Brain (organoid and tissue), 16 donors: ENCODE measurements at places on chromosomes 1 and 21.

GRCh38 chr1:228081144-228081543 is 1.4 kb upstream of the ARF1 start:
- no peak for DNase-seq

DNA sequence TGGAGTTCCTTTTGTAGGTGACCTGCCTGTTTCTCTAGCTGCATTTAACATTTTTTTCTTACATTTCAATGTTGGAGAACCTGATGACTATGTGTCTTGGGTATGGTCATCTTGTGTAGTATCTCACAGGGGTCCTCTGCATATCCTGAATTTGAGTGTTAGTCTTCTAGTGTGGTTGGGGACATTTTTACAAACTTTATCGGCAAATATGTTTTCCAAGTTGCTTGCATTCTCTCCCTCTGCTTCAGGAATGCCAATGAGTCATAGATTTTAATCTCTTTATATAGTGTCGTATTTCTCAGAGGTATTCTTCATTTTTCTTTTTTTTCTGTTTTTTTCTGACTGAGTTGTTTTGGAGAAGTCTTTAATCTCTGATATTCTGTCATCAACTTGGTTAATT is 684.0 kb downstream of the NCAM2 start:
- no peak for DNase-seq

GRCh38 chr1:229262239-229262638 is 8.7 kb upstream of the RAB4A start:
- DNase-seq = no peak

DNA sequence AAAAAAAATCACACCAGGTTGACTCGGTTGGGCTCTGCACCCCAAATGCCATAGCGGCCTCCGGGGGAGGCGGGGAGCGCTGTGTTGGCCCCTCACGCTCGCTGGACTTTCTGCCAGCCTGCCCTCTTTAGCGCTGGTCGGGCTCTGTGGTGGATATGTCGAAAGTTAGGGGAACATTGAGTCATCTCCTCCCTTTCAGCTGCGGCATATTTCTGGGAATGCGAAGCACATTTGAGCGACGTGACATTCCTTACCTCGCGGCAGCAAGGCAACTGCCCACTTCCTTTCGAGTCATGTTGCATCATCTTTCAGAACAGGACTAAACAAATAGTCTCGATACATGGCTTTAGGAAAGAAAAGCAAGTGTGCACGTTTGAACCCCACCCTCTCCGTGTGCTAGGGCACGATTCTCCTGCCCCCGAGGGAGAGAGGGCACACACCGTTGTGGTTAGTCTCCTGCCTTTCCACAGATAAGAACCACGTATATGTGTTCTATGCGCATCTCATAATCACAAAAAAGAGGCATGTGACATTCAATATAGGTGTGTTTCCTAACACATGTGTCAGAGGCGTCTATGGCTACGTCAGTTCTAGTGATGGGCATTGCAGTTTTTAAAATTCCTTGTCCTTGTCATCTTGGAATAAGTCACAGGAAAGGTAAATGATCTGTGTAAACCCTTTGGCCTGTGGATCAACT is 105.9 kb upstream of the SLC45A1 start:
- DNase-seq = no peak

DNA sequence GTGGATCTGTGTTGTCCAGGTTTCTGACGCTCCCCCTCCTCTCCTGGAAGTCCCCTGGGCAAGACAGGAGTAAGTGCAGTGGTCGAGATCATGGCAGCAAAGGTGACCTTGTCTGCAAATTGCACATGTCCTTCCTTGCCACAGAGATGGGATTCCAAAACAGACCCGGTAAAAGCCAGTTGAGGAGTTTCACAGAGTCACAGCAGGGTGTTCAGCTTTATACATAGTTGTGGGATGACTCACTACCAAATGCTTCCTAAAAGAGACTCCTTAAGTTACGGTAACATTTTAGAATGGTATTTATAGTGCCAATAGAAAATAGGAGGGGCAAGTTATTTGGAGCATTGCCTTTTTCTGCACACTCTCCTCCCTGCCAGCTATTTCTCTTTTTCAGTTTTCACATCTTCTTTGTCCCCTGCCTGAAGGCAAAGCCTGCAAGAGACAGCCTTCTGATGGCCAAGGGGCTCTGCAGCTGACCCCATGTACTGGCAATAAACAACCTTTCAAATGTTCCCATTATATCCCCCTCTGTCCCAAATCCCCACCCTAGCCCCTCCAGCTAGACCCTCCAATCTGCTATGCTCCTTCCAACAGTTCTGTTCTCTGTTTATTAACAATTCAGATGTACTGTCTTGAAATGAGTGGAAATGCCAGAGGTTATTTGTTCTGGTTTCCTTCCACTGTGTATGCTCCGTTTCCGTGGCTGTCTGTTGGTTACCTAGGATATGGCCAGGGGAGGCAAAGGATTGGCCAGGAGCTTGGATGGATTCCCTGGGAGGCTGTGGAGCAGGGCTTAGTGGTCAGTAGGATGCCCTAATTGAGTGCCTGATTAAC is 115.0 kb downstream of the TGFB2 start:
- DNase-seq = peak; percentile 75

DNA sequence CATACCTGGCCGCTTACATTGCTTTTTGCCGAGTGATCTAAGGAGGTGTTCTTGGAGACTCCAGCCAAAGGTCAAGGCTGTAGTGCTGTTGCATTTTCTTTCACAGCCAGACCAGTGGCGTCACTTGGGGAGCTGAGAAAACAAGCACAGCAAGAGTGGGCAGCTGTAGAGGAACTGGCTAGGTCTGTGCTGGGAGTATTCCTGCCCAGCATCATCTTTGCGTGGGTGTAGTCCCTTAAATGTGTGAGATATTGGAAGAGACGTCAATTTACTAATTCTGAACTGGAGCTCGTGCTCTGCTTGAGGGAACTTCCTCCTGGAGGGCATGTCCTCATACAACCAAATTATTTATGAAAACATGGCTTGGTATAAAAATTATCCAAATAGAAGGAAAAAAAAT is 10.2 kb downstream of the UBIAD1 start:
- no peak for DNase-seq

- DNase-seq = peak; percentile 37
Measured at GRCh38 chr1:113983391-113983790, 4.1 kb downstream of the OLFML3 start.

- DNase-seq = no peak
Measured at GRCh38 chr1:18486195-18486594, 5.5 kb downstream of the KLHDC7A start.

DNA sequence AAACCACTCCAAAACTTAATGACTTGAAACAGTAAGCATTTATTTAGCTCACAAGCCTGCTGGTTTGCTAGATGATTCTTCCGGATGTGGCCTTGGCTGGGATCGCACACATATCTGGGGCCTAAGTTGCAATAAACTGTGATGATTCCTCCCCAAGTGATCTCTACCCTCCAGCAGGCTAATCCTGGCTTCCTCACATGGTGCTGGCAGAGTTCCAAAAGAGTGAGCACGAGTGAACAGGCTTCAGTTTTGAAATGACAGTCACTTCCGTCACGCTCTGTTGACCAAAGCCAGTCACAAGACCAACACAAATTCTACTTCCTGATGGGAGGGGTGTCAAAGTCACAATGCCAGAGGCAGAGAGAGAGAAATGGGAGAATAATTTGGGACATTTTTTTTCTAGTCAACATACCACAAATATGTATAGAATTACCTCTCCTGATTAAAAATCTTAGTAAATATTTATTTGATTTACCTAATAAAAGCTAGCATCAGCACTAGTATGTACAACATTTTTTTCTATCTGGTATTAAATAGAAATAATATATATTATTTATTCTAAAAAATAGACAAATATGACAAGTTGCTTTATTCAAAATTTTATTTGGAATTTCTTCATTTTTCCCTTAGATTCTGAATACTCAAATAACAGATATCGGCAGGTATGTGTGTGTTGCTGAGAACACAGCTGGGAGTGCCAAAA is 292.7 kb downstream of the TPR start:
- peak; percentile 82 for DNase-seq

GRCh38 chr1:12163210-12163609 is 3.6 kb upstream of the TNFRSF1B start:
- DNase-seq = no peak

- DNase-seq = no peak
Measured at GRCh38 chr1:235954306-235955283, 87.9 kb upstream of the LYST start.

DNA sequence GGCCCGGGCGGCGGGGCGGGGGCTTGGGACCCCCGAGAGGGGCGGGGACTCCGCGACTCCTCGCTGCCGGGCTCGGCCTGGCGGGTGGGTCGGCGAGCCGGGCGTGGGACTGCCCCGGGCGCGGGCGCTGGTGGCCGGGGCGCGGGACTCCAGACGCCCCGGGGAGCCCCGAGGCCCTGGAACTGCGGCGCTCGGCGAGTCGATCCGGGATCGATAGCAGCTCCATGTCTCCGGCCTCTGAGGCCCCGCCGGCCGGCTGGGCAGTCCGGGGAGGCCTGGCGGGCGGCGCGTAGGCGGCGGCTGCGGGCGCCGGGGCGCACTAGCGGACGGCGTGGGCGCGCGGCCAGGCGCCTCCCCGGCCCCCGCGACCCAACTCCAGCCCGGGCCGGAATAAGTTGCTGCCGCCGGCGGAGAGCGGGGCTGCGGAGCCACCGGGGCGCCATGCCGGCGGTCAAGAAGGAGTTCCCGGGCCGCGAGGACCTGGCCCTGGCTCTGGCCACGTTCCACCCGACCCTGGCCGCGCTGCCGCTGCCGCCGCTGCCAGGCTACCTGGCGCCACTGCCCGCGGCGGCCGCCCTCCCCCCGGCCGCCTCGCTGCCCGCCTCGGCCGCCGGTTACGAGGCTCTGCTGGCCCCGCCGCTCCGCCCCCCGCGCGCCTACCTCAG is 400 bp downstream of the SAMD11 start:
- DNase-seq = no peak

GRCh38 chr1:1118011-1118875 is 2.4 kb upstream of the C1orf159 start:
- DNase-seq = no peak

DNA sequence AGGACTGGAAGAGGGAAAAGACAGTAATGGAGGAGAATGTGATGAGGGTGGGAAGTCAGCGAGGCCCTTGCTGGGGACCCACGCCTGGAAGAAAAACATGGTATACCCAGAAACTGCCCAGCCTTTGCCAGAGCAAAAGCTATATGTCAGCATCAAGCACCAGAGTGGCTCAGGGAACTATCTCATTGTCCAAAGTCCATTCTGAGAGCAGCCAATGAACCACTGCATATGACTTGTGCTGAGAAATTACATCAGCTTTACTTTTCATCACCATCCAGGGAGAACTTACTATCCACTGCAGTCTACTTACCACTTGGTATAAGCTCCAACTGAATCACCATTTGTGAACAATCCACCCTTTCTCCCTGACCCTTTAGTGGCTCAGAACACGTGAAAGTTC is 148.1 kb downstream of the TTLL7 start:
- DNase-seq = no peak

- DNase-seq = no peak
Measured at GRCh38 chr21:34864370-34865149, 184.5 kb downstream of the RUNX1 start.

DNA sequence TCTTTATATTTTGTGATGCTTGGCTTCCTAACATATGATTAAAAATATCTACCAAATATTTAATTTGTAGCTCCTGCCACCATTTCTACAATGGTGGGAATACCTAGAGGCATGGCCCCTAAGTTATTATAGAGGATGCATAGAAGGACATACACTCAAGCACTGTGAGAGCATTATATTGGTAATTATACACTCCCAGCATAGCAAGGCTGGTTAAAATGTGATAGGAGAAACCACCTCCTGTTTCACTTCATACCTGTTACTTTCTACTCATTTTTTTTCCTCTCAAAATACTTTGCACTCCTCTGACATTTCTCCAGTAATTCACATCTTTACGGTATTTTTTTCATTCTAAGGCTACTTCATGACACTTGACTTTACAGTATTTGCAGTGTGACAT is 92.9 kb downstream of the HS2ST1 start:
- no peak for DNase-seq

- no peak for DNase-seq
Measured at GRCh38 chr1:247367786-247368422, 36.2 kb upstream of the ZNF496 start.

- no peak for DNase-seq
Measured at GRCh38 chr1:3462356-3463012, 8.0 kb downstream of the ARHGEF16 start.

GRCh38 chr1:201902198-201902597 is 13.5 kb downstream of the SHISA4 start:
- no peak for DNase-seq

GRCh38 chr21:15005391-15005790 is 59.4 kb downstream of the NRIP1 start:
- DNase-seq = peak; percentile 66

GRCh38 chr1:236522937-236523703 is 662 bp upstream of the LGALS8 start:
- peak; percentile 28 for DNase-seq

- DNase-seq = peak; percentile 78
Measured at GRCh38 chr1:50704126-50704525, 255.9 kb downstream of the FAF1 start.

- no peak for DNase-seq
Measured at GRCh38 chr21:38119793-38120192, 137.0 kb upstream of the KCNJ15 start.

- no peak for DNase-seq
Measured at GRCh38 chr1:175628548-175629317, 114.7 kb downstream of the TNR start.

- peak; percentile 46 for DNase-seq
Measured at GRCh38 chr1:170096806-170097340, 22.4 kb upstream of the KIFAP3 start.

- no peak for DNase-seq
Measured at GRCh38 chr1:11142618-11143391, 43.1 kb upstream of the EXOSC10 start.

DNA sequence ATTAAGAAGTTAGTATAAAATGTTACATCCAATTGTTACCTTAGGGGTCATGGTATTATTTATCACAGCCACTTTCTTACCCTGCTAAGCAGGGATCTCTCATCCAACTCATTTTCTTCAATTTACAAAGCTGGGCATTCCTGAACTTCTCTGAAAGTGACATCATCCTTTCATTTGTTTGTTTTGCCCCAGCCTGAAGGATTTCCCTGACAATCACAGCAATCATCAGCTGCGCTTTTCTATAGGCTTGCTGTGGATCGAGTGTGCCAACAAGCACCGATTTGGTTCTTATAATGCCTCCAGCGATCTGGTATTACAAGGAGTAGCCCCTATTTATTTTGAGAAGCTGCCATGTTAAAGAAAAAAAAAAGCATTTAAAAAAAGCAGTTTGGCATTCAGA is 240.2 kb downstream of the USH2A start:
- peak; percentile 48 for DNase-seq

DNA sequence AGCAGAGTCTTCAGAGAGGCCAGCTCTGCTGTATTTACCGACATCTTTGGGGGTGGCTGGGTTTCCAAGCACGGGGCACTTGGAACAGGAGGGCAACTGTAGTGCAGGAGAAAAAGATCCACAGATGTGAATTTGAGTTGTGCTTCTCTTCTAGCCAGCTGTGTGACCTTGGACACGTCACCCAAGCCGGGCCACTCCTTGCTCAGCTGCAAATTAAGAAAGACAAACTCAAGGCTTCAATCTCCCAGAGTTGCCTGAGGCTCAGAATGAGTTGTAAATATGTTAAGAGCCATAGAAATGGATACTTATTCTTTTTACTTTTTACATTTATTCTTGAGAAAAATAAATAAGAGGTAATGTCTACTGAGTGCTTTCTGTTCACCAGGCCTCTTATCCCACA is 24.3 kb downstream of the GRIK3 start:
- no peak for DNase-seq
